Stimulated activated CD4-positive, alpha-beta T cell treated with anti-CD3 and anti-CD28 coated beads, TNF-alpha, amount 100 ng/mL, for 1 hour (primary cell): ENCODE measurements at places on chromosomes 11 and 22.

DNA sequence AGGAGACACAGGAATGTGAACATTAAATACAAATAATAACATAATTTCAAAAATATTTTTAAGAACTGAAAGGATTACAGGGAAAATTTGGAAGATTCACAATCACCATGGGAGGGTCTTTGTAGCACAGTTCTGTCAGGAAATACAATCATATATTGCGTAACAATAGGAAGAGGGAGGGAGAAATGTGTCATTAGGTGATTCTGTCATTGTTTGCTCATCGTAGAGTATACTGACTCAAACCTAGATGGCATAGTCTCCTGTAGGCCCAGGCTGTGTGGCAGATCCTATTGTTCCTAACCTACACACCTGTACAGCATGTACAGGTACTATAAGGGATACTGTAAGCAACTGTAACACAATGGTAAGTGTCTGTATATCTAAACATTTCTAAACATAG lies 330.4 kb downstream of the BRD1 start:
- DNase-seq, result no peak

- DNase-seq, result no peak
Measured at GRCh38 chr11:57370251-57370650, 10.7 kb downstream of the PRG3 start.

GRCh38 chr11:48105096-48105990 lies 111.3 kb upstream of the OR4B1 start:
- no peak for DNase-seq

DNA sequence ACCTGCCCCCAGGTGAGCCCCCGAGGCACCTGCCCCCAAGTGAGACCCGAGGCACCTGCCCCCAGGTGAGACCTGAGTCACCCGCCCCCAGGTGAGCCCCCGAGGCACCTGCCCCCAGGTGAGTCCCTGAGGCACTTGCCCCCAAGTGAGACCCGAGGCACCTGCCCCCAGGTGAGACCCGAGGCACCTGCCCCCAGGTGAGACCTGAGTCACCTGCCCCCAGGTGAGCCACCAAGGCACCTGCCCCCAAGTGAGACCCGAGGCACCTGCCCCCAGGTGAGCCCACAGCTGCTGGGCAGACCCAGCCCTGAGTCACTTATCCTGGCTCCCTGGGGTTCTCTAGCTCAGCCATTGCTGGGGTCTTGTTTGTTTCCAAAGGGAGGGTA lies 36.2 kb downstream of the MUC5B start:
- DNase-seq, result no peak

GRCh38 chr11:48124880-48125279 lies 91.7 kb upstream of the OR4B1 start:
- DNase-seq, result no peak

DNA sequence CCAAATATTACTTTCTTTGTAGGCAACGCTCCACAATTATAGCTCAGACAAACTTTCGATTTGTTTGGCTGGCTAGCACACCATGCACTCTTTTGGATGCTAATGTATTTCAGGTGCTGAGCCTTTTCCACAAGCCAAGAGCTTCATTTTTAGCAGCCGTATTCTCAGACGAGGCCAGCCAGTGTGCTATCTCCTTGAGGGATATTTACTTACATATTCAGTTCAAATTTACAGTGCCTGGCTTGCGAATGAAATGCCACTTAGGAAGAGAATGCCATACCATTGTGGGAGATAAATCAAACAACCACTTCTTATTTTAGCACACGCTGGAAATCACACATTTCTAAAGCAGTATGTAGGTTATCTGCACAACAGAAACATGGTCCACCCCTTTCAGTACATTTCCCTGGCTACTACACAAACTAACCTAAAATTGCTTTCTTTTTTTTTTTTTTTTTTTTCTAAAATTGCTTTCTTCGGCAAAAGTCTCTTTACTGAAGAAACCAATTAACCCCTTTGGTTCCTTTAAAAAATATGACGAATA lies 236.9 kb downstream of the CADM1 start:
- DNase-seq, result no peak

- no peak for DNase-seq
Measured at GRCh38 chr11:11446967-11447366, 93.9 kb upstream of the CSNK2A3 start.

GRCh38 chr22:44595841-44596341 lies 97.9 kb upstream of the RTL6 start:
- DNase-seq, result no peak

DNA sequence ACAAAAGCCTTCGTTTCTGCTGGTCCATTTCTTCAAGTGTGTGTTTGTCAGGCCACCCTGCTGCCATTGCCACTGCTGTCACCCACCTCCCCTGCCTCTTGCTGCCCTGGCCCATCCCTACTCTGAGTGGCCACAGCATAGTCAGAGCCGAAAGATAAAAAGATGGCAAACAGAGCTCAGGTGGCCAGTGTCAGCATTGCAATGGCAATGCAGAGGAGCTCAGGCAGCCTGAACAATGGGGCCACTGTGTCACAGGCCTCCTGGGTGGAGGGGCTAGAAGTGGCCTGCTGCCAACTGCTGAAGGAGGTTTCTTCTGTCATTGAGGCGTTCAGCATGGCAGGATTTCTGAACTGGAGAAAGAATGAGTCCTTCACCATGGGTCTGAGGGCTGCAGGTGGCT lies 137.1 kb downstream of the CSNK2A3 start:
- DNase-seq, result no peak

- no peak for DNase-seq
Measured at GRCh38 chr11:85758480-85759039, 52.4 kb downstream of the SYTL2 start.

DNA sequence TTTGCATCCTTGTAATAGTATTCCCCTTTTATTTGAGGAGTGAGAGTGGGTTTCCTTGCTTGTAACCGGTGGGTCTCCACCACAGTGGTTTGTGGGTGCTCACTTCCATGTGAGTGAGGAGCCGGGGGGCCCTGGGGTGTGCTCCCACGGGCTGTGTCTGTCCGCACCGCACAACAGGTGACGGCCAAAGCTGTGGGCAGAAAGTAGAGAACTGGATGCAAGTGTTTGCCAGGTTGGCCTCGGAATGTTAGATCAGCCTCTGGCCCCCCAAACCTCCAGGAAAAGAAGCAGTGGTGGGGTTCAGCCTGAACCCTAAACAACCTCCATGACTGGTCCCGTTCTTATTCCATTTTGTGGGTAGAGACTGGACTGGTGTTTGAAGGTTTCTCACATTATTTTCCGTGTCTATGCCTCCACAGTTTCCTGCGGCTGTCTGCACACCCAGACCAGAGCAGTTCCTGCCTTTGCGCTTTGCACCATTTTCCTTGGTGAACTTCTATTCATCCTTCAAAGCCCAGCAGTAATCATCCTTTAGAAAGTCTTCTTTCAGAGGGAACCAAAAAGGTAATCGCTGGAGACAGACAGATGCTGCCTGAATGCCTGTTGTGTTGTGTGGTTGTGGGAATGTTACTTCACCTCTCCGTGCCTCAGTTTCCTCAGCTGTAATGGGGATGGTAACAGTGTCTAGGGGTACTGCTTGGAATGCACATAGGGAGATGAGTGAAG lies 77.2 kb downstream of the MYEOV start:
- no peak for DNase-seq

DNA sequence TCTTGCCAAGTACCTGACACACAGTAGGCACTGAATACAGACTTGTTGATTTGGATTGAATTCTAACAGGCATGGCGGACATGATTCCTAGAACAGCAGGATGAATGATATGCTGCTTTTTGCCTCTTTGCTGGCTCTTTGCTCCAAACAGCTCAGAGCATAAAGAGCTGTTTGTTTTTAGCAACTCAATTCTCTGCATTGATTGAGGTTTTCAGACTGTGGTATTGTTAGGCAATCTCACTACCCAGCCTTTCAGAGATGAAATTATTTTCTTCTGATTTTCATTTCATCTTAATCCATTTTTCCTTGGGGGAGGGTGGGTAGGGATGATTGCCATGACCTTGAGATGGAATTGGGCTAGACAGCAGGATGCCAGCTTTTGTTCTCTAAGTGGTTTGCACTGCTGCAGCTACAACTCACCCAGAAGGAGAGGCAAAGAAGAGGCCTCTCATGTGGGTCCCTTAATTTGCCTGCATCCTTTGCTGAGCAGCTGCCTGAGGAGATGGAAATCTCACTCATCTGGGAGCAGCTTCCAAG lies 20.5 kb downstream of the COA4 start:
- no peak for DNase-seq

DNA sequence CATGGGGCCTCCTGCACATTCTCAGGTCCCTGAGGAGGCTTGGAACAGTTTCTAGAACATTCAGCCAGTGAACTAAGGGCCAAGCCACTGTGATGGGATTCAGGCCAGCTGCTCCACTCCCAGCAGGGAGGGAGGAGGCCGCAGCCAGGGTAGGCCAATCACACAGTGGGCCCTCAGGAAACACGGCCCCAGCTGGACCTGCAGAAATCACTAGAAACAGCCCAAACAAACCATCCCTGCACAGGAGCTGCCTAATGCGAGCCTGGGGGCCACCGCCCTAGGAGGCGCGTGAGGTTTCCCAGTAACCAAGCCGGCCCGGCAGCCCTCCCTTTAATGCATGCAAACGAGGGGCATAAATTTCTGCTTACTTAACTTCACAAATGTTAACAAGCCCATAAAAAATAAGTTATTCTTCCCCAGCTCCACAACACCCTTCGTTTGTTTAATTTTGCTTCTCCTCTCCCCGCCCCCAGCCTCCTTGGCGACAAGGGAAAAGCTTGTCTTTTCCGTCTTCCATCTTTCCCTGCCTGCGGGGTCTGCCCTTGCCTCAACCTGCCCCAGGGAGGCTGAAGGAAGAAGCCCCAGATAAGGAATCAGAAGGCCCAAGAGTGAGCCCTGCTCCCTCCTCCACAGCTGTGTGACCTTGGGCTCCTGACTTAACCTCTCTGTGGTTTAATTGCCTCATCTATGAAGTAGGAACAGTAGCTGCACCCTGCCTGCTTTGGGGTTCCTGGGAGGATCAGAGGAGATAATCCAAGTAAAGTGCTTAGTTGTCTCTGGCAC lies 25.7 kb downstream of the ELFN2 start:
- no peak for DNase-seq

- no peak for DNase-seq
Measured at GRCh38 chr22:17597217-17597616, 31.3 kb downstream of the ATP6V1E1 start.

DNA sequence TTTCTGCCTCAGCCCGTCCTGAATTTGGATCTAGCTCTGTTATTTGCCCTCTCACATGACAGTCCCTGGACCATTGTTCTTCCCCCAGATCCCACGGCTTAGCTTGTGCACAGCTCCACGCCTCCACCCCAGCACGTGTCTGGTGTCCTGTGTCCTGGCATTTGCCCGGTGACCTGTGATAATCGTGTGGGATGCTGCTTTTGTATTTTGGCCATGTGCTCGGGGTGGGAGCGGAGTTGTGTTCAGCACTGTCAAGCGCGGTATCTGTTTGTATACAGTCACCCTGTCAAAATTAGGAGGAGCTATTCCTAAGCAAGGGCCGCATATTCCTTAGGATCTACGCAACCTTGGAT lies 11.9 kb downstream of the ADAMTS8 start:
- DNase-seq, result no peak

DNA sequence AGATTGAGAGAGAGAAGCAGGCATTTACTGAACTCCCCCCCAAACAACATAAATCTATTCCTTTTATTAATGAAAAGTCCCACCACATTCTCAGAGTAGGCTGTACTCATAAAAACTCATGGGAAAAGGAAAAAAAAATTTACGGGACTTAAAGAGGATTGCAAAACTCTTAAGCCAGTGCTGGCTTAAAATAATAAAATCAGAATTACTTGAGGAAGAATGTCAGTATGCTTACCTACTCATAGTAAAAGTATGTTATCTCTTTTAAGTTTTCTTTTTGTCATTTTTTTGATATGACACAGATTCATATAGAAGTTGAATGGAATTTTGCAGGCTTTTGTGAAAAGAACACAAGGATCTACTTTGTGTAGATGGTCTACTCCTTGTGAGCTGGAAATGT lies 126.3 kb downstream of the LUZP2 start:
- no peak for DNase-seq

GRCh38 chr11:34558673-34559072 lies 45.1 kb upstream of the ELF5 start:
- no peak for DNase-seq

- DNase-seq, result no peak
Measured at GRCh38 chr22:29231971-29232959, 26.6 kb downstream of the EMID1 start.

GRCh38 chr22:42270176-42270509 lies 310 bp downstream of the TCF20 start:
- DNase-seq, result peak; percentile 24

- no peak for DNase-seq
Measured at GRCh38 chr11:62922653-62923431, 1.7 kb upstream of the CHRM1 start.

DNA sequence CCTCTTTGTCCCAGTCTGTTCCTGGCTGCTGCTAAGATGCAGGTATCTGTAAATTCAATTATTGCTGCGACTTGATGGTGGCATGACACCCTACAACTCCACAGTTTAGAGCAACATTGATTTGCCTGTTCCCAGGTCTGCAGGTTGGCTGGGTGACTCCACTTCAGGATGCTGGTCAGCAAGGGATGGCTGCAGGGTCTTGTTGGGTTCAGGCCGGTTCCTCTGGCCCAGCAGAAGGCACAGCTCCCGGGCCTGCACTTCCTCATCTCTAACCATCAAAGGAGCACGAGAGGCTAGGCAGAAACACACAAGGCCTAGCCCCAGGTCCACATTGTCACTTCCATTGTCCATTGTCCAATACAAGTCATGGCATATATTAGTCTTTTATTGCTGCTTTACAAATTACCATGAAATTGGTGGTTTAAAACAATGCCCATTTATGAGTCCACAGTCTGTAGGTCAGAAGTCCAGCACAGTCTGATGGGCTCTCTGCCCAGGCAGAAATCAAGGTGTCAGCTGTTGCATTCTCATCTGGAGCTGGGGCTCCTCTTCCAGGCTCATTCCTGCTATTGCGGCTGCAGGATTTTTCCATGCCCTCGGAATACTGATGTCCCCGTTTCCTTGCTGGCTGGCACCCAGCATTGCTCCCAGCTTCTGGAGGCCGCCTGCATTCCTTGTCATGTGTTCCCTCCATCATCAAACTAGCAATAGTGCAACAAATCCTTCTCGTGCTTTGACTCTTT lies 96.6 kb upstream of the LMO1 start:
- no peak for DNase-seq

DNA sequence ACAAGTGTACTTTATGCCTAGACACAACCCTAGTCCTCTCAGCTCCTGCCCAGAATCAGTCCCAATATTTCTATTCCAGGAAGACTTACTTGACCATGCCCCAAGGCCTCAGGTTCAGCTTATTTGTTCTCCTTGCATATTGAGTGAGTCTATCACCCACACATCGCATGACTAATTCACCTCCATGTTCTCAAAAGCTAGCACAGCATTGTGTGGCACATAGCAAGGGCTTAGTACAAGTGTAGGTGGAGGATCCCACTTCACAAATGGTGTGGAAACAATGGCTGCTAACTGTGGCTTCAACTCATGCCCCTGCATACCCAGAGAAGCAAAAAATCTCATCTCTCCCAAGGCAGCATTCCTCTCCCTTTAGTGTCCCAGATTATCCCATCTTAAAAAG lies 602.6 kb upstream of the API5 start:
- no peak for DNase-seq

- DNase-seq, result no peak
Measured at GRCh38 chr11:36455658-36456111, 54.4 kb downstream of the TRAF6 start.
